ENCODE measurements at places on chromosomes 11 and 22.

- no peak for DNase-seq
Measured at GRCh38 chr22:36816339-36816635, 548 bp downstream of the PVALB start.

- DNase-seq: no peak
Measured at GRCh38 chr11:33861941-33862589, 29.8 kb downstream of the LMO2 start.

DNA sequence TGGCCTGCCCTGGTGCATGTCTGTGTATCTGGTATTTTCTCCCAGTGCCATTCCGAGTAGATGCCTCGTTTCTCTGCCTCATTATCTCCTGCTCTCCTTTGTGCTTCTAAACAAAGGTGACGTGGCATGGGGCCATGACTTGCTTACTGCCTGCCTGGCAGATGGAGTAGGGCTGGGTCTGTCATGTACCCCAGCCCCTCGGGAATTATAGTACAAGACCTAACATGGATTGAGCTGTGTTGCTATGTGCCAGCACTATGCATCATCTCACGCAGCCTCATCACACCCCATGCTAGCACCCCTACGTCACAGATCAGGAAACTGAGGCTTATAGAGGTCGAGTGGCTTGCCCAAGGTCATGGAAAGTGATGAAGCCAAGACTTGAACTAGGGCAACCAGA lies 88.1 kb downstream of the GALNT18 start:
- no peak for DNase-seq

DNA sequence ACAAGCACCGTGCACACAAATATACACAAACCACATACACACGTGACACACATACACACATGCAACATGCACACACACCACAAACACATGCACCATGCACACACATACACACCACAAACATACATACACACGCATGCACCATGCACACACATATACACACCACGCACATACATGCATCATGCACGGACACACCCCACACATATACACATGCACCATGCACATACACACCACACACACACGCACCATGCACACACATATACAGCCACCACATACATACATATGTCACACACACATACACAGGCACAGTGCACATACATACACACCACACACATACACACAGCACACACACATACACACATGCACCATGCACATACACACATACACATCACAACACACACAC lies 12.7 kb upstream of the B4GALNT4 start:
- DNase-seq: no peak

DNA sequence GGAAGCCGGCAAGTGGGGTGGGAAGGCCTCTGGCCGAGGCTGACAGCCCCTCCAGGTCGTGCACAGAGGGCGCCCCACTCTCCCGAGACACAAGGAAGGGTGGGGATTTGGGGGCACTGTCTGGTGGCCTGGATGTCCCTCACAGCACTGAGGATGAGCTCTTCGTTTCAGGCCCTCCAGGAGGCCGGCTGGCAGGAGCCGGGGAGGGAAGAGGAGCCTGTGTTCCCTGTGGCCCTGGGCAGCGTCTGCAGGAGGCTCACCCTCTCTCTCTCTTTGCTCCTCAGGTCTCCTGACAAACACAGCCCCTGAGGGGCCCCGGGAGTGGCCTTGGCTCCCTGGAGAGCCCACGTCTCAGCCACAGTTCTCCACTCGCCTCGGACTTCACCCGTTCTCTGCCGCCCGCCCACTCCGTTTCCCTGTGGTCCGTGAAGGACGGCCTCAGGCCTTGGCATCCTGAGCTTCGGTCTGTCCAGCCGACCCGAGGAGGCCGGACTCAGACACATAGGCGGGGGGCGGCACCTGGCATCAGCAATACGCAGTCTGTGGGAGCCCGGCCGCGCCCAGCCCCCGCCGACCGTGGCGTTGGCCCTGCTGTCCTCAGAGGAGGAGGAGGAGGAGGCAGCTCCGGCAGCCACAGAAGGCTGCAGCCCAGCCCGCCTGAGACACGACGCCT lies 1078.0 kb downstream of the BRD1 start:
- DNase-seq: no peak

GRCh38 chr22:30607939-30608338 lies 965 bp downstream of the TCN2 start:
- no peak for DNase-seq

DNA sequence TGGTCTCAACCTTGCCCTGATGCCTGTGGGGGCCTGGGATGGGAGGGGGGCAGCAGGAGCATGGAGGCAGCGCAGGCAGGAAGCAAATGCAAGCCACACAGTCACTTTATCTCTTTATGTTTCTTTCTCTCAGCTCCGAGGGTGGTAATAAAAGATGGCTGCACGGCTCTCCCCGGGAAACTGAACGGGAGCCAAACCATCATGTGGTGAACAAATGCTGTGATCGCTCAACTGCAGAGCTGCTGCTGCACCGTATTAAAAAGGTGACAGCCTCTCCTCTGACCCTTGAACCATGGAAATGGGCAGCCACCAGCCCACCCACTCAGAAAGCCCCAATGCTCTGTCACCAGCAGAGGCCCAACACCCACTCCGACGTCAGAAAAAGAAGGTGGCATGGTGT lies 110.0 kb downstream of the TIMP3 start:
- DNase-seq: no peak

DNA sequence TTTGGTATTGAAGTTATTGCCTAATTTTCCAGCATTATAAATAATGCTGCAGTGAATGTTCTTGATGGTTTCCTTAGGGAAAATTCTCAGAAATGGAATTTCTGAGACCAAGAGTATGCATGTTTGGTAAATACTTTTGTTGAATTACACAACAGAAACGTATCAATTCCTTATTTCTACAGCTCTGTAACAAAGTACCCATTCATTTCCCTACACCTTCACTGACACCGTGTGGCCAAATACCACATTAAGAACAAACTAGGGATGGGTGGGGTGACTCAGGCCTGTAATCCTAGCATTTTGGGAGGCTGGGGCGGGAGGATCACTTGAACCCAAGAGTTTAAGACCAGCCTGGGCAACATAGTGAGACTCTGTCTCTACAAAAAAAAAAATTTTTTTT lies 21.8 kb downstream of the MCAM start:
- no peak for DNase-seq

- no peak for DNase-seq
Measured at GRCh38 chr22:19766511-19767426, 6.2 kb downstream of the TBX1 start.

- DNase-seq: no peak
Measured at GRCh38 chr11:64792482-64792881, 10.5 kb downstream of the MAP4K2 start.

DNA sequence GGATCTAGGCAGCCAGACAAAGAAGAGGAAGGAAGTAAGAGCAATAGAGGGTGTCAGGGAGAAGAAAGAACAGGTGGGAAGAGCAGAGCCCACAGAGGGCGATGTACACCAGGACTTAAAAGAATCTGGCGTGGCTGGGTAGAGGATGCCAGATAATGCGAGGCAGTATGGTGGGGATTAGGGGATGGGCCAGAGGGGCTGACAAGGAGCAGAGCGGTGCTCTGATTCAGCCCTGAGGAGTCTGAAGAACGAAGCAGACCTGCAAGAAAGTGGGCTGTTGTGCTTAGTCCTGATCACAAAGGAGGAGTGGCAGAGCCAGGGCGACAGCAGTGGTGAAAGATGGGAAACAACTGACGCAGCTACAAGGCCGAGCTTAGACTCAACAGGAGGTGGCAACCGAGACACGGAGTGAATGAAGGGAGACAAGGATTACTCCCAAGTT lies 163.7 kb downstream of the LARGE1 start:
- no peak for DNase-seq

DNA sequence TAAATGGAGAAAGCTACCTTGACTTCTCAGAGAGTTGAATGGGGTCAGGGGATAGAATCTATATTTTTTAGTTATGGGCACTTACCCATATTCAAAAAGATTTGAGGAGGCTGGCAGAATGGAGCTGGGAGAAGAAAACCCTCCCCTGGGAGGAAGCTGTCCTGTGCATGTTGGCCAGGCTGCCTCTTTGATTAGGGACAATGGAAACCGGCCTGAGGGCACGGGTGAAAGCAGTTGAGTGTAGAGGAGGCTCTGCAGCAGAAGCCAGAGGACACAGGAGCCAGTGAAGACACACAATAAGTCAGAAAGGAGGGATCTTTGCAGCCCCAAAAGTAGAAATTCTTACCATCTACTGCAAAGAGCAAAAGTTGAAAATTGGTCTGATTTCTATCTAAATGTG lies 66.6 kb upstream of the B3GAT1 start:
- no peak for DNase-seq

GRCh38 chr22:36365020-36365411 lies 22.8 kb downstream of the MYH9 start:
- DNase-seq: no peak

DNA sequence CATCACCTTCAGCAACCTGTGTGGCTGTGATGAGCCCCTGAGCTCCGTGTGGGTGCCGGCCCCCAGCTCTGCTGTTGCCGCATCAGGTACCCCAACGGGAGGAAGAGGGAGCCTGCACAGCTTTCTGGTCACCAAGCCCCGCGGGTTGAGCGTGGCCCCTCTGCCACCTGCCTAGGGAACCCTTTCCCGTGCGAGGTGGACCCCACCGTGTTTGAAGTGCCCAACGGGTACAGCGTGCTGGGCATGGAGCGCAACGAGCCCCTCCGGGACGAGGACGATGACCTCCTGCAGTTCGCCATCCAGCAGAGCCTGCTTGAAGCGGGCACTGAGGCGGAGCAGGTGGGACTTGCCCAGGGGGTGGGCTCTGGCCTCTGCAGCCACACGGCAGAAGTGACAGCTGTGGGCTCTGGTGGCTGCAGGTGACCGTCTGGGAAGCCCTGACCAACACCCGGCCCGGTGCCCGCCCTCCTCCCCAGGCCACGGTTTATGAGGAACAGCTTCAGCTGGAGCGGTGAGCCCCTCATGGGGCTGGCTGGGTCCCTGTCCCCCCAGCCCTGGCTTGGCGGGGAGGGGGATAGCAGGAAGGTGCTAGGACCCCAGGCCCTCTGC lies 1.9 kb upstream of the SSH3 start:
- no peak for DNase-seq

GRCh38 chr22:20426259-20426615 lies 11.4 kb downstream of the SCARF2 start:
- DNase-seq: no peak

GRCh38 chr22:36330127-36330526 lies 57.6 kb downstream of the MYH9 start:
- no peak for DNase-seq

- no peak for DNase-seq
Measured at GRCh38 chr11:92888696-92889095, 80.8 kb upstream of the MTNR1B start.

- no peak for DNase-seq
Measured at GRCh38 chr11:61846362-61847020, 18.4 kb downstream of the FADS2 start.

DNA sequence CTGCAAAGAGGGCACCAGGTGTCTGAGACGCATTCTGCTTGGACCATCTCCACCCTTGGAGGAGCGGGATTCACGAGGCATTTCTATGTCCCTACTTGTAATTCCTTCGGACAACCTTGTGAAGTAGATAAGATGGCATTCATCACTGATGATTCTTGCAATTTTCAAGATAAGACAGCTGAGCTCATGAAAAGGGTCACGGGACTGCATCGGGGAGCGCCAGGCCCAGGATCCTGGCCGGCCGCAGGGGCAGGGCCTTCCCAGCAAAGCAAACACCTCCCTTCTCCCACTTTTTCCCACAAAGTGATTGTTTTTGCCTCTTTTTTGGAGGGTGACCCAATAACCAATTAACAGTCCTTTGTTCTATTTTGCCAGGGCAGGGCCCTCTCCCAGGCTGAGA lies 8.4 kb downstream of the LIF start:
- DNase-seq: no peak

GRCh38 chr22:45322873-45323525 lies 13.3 kb downstream of the FAM118A start:
- DNase-seq: no peak

DNA sequence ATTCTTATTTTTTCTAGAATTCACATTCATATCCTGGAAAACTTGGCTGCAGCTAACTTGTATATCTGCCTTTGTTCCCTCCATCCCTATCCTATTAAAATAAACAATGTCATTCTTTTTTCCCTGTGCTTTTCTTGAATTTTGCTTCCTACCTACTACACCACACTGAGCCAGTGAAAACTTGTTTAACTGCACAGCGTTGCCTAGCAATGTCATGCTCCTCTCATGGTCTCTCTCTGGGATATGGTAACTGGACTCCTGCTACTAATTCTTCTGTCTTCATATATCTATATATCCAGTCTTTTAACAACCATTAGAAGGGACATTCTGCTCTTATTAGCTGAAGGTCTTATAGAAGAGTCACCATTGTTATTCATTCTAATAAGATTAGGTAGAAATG lies 434.4 kb downstream of the METTL15 start:
- DNase-seq: no peak

DNA sequence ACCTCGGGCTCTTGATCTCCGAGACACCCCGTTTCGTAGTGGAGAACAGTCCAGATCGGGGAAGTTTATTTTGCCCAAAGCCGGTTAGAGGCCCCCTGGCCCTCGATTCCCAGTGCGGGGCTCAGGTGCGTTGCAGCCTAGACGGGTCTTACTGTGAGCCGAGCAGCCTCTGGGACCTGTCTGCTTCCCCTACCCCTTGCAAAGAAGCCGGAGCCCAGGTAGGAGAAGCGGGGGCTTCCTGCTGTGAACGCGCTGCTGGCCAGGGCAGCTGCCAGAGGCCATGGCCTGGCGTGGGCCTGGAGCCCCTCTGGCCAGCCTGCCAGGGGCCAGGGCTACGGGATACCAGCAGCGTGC lies 621 bp downstream of the TSPO start:
- no peak for DNase-seq

GRCh38 chr22:31952472-31952871 lies 8.1 kb downstream of the YWHAH start:
- DNase-seq: no peak

- no peak for DNase-seq
Measured at GRCh38 chr22:26722159-26722558, 64.8 kb downstream of the MIAT start.

GRCh38 chr22:35873426-35873825 lies 155.2 kb downstream of the RBFOX2 start:
- no peak for DNase-seq

GRCh38 chr11:123213307-123213771 lies 18.3 kb upstream of the CLMP start:
- DNase-seq: no peak
